Stimulated activated CD8-positive, alpha-beta memory T cell treated with anti-CD3 and anti-CD28 coated beads, Interleukin-4, amount 100 ng/mL, for 4 hours (primary cell): ENCODE measurements at places on chromosomes 5 and 9.

DNA sequence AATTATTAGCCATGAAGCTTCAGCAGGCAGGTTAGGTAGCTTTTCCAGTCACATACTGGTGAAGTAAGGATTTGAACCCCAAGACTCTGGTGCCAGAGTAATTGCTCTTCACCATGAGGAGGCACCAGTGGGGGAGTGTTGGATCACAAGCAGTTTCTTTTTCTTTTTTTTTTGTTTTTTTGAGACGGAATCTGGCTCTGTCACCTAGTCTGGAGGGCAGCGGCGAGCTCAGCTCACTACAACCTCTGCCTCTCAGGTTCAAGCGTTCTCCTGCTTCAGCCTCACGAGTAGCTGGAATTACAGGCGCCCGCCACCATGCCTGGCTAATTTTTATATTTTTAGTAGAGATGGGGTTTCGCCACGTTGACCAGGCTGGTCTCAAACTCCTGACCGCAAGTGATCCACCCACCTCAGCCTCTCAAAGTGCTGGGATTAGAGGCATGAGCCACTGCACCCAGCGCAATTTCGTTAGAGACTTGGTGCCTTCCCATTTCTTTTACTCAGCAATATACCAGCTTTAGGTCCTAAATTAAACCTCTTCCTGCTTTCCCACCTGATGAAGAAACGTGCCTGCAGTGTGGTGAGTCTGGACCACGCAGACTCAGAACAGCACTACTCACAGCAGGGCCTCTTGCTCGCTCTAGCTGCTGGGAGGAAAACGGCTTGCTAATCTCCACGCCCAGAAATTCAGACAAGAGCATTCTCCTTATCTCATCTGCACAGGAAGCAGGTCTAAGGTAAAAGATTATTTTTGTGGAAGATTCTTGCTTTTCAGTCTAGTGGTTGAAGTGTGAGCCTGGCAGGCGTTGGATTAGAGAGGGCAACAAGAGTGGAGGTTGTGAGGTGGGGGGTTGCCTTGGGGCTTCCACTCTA is at the start of gene S100Z:
Gene S100Z, plus strand, starts transcription at position 596 of the 873 bp plus-strand sequence. CDS start 25,346 bp downstream, outside the sequence.
- DNase-seq, result no peak

DNA sequence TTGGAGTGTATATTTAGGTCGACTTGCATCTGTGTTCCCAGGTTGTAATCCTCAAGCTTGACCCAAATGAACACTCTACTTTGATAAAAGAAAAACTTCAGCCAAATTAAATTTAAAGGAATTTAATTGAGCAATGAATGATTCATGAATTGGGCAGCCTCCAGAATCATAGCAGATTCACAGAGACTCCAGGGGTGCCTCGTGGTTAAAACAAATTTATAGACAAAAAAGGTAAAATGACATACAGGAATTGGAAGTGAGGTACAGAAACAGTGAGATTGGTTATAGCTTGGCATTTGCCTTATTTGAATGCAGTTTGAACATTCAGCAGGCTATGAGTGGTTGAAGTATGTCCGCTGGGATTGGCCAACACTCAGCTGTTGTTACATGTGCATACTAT is 21.6 kb upstream of the SPATA31D4 start:
- DNase-seq, result no peak

GRCh38 chr5:14110680-14111079 is 32.5 kb upstream of the TRIO start:
- DNase-seq, result no peak

DNA sequence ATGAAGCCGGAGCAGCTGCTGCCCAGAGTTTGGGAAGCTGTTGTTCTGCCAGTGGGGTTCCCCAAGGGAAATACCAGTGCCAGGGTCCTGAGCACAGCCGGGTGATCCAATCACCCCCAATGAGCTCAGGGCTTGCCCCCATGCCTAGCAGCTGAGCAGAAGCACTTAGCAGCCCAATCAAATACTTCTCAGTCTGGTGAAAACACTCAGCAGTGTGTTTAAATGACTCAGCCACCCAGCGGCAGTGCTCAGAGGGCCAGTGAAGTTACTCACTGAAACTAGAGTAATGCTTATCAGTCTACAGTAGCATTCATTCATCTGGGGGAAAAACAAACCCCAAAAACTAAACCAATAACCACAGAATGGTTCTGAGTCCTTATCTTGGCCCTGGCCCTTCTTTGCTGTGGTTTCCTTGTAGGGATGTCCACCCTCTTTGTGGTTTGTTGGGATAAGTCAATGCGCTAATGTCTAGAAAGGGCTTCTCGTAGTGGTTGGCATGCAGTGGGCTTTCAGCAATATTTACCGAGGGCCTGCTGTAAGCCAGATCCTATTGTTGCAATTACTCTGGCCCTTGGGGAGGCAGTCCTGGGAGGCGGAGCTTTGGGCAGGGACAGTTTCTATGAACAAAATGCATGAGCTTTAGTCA is 43.1 kb downstream of the LHX2 start:
- DNase-seq, result no peak

DNA sequence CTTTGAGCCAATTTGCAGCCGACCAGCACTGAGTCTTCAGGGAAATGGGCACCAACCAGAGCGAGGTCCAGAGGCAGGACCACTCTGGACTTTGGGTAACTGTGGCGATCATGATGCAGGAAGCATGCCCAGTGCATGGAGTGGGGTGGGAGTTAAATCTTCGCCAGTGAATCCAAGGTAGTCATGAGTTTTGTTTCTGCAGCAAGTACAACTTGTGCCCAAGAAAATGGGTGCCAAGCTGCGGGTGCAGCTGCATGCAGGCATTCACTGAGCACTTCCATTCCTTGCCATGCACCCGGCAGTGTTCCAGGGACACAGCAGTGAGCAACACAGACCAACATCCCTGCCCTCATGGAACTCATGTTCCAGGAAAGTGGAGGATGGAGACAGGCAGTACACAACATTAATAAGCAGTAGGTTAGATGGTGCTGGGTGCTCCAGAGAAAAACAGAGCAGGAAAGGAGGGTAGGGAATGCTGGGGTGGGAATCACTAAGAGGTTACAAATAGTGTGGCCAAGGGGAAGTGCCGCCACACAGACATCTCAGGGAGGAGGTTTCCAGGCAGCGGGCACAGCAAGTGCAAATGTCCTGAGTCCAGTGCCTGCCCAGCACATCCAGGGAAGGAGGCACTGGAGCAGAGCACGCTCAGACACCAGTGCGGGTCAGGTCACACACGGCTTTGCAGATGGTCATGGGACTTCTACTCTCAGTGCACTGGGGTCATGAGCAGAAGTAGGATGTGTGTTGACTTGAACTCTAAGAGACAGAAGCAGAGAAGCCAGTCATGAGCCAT is 48.2 kb upstream of the LMX1B start:
- DNase-seq, result no peak

- DNase-seq, result no peak
Measured at GRCh38 chr9:98975838-98976237, 32.1 kb downstream of the COL15A1 start.

DNA sequence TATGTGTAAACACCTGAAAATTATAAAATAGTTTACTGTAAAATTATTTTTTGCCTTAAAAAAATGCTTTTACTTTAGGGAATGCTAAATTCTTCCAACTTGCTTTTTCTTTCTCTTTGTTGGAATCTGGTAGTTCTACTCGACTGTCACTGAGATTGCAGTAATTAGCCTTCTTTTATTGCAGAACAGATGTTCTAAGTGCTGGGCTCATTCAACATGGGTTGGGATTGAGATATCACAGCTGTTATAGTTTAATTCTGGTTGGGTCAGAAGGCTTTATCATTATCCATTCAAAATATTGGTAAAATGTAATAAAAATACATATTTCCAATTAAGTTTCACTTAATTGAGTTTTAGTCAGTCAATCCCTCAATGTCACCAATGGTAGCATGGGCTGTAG is 686.7 kb downstream of the CDH18 start:
- no peak for DNase-seq
